H1 (cell line): ENCODE measurements at places on chromosomes 3 and 15.

DNA sequence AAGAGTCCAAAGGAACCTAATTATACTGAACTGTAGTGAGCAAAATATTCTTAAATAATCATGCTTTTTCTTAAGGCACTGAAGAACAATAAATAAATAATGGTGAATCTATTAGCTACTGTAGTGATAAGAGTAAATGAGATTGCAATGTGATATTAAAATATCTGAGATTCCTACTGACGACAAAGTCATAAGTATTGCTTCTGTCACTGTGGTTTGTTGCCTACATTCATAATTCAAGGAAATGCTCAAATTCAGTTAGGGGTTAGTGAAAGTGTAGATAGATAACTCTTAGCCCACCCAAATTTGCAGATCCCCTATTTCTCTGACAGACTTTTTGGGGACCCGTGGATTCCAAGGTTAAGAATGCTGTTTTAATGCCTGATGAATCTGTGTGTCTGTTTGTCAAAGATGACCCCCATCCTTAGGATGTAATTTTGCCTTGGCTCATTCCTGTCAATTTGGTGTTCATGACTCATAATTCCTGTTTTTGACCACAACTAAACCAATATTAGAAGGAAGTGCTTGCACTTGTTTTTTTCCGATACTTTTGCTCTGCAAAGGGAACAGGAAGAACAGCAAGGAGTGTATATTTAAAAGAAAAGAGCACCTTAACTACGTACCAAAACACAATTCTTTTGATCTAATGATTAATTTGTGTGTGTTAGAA lies 86.7 kb downstream of the MAGI1 start:
- DNase-seq, result no peak

GRCh38 chr3:53202331-53203015 lies 41.5 kb downstream of the PRKCD start:
- no peak for DNase-seq

GRCh38 chr3:60675424-60675823 lies 575.8 kb downstream of the FHIT start:
- no peak for DNase-seq

- DNase-seq, result no peak
These were observed 36.7 kb downstream of the MAP2K5 start for GRCh38 chr15:67579164-67579563.

GRCh38 chr3:169811631-169812331 lies 889 bp upstream of the LRRIQ4 start:
- no peak for DNase-seq

GRCh38 chr3:115999001-115999585 lies 375.8 kb downstream of the GAP43 start:
- no peak for DNase-seq

GRCh38 chr15:57827021-57827420 lies 120.5 kb downstream of the POLR2M start:
- no peak for DNase-seq

DNA sequence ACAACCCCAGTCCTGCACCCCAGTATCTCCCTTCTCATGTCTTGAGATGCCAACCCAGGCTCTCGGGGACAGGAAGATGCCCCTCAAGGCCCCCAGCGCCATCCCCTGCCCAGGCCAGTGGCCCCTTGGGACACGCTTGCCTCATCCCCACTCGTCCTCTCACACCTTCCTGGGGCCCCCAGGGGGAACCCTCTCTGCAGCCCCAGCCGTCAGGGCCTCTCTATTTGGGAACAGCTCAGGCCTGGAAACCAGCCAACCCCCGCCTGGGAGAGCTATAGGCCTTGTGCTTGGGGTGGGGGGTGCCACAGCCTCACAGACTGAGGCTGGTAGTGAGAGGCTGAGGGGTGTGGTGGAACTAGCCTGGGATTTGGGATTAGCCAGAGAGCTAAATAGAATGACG lies 7.8 kb downstream of the LINGO1 start:
- no peak for DNase-seq

- no peak for DNase-seq
These were observed 19.1 kb downstream of the USP3 start for GRCh38 chr15:63523306-63523990.

DNA sequence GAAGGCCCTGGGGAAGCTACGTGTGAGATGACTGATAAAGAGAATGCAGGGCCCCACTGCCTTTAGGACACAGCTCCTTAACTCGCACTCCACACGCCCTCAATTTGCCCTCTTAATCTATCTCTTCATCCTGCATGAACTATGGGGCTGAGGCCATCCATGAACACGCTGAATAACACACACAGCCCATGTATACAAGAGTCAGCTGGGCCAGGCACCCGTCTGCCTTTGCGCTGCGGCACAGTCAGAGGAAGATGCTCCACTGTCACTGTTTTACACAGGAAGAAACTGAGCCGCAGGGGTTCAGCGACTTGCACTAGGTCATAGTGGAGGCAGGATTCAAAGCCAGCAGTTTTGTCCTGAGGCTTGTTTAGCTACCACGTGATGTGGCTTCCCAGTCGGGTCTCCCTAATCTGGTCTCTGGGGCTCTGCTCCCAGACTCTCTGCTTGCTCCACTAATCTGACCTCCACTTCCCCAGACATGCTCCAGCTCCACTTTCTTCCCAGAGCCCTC lies 43.9 kb downstream of the TLE3 start:
- no peak for DNase-seq

DNA sequence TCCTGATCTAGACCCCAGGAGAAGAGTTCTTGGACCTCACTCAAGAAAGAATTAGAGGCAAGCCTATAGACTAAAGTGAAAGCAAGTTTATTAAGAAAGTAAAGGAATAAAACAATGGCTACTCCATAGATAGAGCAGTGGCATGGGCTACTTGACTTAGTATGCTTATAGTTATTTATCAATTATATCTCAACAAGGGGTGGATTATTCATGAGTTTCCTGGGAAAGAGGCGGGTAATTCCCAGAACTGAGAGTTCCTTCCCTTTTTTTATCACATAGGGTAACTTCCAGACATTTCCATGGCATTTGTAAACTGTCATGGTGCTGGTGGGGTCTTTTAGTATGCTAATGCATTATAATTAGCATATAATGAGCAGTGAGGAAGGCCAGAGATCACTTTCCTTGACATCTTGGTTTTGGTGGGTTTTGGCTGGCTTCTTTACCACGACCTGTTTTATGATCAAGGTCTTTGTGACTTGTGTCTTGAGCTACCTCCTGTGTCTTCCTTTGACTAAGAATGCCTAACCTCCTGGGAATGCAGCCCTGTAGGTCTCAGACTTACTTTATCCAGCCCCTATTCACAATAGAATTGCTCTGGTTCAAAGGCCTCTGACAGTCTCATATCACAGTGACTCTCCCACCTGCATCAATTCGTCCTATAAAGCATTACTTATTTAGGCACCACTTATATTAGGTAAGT lies 35.3 kb upstream of the PLSCR2 start:
- DNase-seq, result no peak

DNA sequence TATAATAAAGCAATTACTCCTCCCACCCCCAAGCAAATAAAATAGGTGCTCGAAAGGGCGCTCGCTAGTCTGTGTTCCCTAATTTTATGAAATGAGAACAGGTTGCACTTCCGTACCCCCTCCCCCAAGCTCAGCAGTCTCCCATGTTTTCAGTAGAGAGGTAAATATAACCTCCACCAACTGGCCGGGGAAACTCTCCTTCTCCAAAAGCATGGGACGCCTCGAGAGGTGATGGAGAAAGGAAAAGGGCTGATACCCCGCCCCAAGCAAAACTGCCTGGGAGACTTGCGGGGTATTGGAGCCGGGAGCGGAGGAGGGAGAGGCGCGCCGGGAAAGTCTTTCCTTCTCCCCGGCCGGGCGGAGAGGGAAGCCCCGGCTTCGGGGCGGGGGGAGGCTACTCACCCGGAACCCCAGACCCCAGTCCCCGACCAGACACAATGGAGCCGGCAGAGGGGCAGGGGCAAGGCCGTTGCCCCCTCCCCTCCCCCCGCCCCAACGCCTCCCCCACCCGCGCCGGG lies 605 bp downstream of the DCUN1D1 start:
- no peak for DNase-seq

DNA sequence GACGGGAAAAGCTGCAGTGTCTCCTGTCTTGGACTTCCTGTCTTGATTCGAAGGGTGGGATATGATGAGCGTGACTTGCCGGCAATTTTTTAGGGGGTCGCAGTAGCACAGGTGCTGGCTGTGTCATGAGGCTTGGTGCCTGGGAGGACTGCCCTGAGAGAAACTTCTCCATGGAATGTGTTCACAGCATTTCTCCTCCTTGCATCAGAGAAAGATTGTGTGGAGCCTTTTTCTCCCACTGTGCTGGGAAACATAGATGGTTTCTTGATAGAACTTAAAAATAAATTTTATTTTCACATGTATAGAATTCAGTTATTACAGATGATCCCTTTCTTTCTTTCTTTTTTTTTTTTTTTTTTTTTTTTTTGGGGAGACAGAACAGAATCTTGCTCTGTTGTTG lies 121.4 kb downstream of the KLHL25 start:
- no peak for DNase-seq

DNA sequence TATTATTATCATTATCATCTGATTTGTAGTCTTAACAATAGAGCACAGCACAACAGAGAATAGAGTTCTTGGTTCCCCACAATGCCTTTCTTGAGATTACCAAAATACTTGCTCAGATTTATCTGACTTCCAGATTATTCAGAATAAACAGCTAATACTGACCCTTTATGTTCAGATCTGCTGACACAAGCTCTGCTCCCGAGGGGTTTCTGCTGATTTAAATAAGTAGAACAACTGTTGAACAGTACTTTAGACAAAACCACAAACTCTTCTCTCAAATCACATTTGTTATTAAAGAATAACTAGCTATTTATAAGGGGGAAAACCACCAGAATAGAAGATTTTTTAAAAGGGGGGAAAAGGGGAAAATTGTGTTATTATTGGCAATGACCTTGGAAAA lies 380.2 kb upstream of the ATP11B start:
- DNase-seq, result no peak

- DNase-seq, result no peak
These were observed 36.6 kb upstream of the IQCF6 start for GRCh38 chr3:51815614-51816013.

DNA sequence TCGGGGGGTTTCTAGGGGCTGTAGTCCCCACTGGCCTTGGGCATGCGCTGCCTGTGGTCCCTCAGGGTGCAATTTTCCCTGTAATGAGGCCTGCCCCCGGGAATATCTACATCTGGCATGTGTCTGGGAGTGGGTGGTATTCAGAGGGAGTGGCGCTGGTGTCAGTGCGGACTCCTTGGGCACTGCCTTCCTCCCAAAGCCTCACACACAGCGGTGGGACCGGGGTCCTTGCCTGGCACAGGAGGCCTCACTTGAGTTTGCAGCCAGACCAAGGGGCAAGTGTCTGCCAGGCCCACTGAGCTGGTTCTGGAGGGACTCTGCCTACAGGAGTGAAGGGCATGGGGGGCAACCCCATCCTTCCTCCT lies 53.5 kb upstream of the PCSK6 start:
- no peak for DNase-seq

DNA sequence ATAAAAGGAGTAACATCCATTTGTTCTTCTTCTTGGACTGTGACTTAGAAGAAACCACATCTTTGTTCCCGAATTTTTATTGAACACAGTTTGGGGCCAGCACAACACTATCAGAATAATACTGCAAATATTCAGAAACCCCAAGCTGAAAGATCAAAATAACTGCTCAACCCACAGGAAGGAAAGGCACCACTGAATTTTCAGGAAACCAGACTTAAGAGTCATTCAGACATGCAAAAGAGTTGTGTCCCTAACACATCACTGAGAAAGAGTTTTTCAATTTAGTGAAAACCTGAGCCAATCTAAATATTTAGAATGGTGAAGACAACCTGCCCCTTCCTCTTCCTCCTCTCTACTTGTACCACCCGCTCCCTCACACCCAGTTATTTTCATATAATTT lies 295.0 kb upstream of the RORA start:
- no peak for DNase-seq

- DNase-seq, result peak; percentile 24
These were observed 4.9 kb downstream of the OXTR start for GRCh38 chr3:8764528-8764927.

- no peak for DNase-seq
These were observed 1026.6 kb downstream of the ROBO1 start for GRCh38 chr3:78741066-78741645.

GRCh38 chr3:195253923-195254432 lies 17.0 kb downstream of the XXYLT1 start:
- peak; percentile 51 for DNase-seq

DNA sequence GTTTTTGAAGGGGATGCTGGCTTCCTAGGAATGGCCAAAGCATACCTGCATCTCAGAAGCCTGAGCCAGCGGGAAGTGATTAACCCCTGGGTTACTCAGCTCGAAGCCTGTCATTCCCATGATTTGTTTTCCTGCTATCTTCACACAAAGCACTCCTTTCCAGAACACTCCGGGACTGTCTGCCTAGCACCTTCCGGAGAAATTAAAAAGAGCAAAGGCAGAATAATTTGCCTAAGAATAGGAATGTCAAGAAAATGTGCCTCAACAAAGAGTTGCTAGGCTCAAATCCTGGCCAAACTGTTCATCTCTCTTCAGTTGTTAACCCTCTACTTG lies 34.1 kb downstream of the TPM1 start:
- no peak for DNase-seq

DNA sequence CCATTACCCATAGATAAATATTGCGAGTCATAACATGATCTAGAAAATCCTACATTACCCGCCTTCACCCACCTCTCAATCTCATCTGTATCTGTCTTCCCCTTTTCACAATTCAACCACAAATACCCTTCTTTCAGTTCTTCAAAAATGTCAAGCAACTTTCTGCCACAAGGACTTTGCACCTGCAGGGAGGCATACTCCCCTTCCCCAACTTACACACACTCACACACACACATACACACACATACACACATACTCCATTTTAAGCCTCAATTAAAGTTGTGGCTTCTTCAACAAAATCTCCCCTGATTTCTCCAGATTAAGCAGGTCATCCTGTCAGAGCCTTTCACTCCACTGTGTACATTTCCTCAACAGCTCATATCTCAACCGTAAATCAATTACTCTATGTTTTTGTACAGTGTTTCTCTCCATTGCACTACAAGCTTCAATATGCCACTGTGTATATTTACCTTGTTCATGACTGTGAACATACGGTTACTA lies 33.1 kb upstream of the CCDC50 start:
- DNase-seq, result no peak

DNA sequence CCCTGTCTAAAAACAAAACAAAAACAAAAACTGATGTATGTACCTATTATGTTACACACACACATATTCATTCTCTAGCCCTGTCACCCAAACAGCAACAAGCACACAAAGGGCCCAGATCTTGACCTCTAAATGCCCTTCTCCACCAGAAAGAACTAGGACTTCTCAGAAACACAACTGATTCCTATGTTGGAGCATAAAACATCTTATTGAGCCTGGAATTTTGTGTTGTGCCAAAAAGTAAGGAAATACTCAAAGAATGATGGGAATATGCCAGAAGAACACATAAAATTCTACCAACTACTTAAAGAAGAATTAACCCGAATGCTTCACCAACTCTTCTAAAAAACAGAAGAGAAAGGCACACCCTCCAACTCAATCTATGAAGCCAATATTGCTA lies 66.7 kb upstream of the OCA2 start:
- no peak for DNase-seq

DNA sequence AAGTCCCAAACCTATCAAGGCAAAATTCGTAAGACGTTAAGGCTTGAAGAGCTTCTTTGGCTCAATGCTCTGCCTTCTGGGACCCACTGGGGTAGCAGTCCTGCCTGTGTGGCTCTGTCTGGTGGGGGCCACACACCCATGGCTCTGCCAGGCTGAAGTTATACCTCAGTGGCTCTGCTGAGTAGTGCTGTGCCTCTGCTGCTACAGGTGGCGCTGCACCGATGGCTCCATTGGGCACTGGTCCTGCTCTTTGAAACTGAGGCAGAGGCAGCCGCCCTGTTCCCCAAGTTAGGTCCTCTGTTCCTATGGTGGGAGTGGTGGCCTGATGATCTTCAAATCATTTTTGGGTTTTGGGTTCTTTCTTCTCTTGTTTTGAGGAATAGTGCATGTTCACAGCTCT lies 68.0 kb upstream of the AP4E1 start:
- peak; percentile 53 for DNase-seq
